ENCODE measurements at places on chromosomes 2 and 18. TPM values are rescaled to one million over a fixed set of nuclear protein-coding genes. Genes with fewer than 3 reads are reported as not detected.

GATA6 gene
- total RNA-seq: 2.9 TPM

CFC1B gene
- total RNA-seq: not detected

AMER3 gene
- under 0.01 TPM for total RNA-seq

HOXD8 gene
- total RNA-seq: not detected

PSD4 gene
- total RNA-seq: 25.0 TPM

- no peak for DNase-seq
Measured at GRCh38 chr18:33232318-33232626, 208.2 kb downstream of the CCDC178 start.

DNA sequence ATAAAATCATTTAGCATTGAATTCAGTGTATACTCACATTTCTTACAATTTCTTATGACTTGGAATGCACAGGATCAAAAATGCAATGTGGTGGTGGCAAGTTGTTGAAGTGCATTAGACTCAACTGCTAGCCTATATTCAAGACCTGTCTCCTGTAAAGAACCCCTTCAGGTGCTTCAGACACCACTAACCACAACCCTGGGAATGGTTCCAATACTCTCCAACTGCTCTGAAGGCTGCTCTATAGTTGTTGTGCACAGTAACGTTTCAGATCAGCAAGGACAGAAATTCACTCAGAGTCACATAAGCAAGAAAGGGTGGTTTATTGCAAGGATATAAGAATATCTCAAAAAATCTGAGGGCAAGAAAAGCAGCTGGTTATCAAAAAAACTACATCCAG lies 6.5 kb downstream of the GKN1 start:
- no peak for DNase-seq

DNA sequence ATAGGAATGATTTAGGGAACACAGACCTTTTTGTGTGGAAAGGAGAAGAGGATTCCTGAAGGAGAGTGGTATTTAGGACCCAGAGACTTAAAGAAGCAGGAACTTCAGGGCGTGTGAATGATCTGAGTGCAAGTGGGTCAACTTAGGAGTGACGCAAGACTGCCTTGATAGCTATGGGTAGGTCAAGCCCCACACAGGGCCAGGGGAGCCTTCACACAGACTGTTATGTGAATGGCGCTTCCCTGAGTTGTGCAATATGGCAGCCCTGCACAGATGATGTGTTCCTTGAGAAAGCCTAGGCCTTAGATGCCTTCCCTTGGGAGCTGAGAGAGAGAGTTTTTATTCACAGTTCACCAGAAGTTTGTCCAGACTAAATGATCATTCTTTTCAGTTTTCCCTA lies 47.1 kb upstream of the IGFBP5 start:
- DNase-seq: no peak

- no peak for DNase-seq
Measured at GRCh38 chr2:199612509-199613130, 154.9 kb upstream of the SATB2 start.

DNA sequence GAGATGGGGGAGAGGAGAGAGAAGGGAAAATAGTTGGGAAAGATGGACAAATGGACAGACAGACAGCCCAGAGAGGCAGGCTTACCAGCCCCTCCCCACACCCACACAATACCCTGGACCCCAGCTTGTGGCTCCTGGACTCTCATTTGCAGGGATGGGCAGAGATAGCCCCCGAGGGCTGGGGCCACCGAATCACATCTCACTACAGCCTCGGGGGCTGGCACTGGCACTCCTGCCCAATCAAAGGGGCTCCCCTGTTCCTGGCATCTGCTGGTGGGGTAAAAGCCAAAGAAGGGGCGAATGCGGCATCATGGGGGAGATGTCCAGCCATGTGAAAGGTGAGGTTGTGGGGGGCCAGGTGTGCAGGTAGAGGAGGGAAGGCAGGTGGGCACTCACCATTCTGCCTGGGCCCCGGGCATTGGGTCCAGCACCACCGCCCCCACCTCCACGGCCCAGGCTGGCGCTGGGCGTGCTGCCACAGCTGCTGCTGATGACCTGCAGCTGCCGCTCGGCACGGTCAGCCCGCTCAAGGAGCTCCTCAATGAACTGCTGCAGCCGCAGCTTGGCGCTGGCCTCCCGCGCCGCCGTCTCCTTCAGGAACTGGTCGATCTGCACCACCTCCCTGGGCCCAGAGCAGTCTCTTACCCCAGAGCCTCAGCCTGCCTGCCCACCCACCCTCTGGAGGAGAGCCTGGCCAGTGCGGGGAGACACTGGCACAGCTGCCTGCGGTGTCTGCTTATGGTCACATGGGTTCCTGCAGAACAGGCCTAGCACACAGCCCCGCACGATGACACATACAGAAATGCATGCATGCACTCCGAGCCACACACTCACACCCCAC lies 18.0 kb downstream of the FBXO41 start:
- DNase-seq: no peak

- no peak for DNase-seq
Measured at GRCh38 chr2:402721-403120, 114.8 kb upstream of the ALKAL2 start.

GRCh38 chr2:119486886-119487285 lies 37.4 kb downstream of the SCTR start:
- no peak for DNase-seq

GRCh38 chr2:197285361-197285760 lies 25.2 kb downstream of the ANKRD44 start:
- DNase-seq: no peak

DNA sequence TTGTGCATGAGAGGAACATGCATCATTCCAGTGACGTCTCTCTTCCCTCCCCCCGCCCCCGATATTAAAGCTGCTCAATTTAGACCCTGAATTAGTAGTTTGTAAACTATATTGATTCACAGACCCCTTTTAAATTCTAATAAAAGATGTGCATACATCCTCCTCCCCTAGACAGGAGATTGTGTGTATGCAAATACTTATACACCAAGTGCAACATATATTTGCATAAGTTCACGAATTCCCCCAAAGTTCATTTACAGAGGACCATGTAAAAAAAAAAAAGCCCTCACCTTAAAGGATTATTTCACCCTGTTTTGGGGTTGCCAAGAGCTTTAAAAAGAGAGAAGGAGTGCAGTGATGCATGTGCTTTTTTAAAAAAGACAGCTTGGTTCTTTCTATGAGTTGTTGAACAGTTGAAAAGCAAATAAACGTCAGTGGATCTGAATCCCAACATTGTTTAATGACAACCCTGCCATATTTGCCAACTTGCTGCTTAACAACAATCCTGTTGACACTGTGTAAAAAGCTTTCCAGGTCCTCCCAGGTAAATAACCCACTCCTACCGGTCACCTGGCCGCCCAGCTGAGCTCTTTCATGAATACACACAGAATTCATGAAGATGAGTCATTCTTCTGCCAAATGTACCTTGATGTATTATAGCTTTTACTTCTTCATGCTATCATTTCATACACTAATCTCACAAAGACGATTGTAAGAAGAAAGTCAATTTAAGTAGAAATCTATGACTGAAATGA lies 211.5 kb downstream of the IKZF2 start:
- peak; percentile 83 for DNase-seq

DNA sequence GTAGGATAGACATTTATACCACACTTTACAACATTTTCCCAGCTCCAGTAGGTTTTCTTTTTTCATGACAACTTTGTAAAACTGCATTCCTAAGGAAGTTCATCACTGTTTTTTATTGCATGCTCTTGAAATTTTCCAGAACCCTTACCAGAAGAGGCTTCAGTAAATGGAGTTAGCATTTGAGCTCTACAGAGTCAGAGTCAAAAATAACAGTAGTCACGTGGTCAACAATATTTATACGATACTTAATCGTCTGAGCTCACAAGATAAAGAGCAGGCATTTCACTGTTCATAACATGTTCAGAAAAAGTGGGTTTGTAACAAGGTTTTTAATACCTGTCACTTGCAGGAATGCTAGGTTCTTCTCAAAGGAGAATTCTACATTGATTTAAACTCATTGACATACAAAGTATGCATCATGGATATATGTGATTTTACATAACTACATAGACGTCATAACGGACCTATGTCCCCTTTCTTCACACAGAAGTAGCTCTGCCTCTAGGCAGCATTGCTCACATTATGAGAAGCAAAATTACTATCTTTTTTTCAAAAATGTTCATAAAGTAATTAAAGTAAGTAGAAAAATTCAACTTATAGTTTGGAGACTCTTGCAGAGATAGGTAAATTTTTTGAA lies 187.0 kb upstream of the COL3A1 start:
- peak; percentile 53 for DNase-seq

- no peak for DNase-seq
Measured at GRCh38 chr2:190478572-190479195, 55.8 kb downstream of the NEMP2 start.

DNA sequence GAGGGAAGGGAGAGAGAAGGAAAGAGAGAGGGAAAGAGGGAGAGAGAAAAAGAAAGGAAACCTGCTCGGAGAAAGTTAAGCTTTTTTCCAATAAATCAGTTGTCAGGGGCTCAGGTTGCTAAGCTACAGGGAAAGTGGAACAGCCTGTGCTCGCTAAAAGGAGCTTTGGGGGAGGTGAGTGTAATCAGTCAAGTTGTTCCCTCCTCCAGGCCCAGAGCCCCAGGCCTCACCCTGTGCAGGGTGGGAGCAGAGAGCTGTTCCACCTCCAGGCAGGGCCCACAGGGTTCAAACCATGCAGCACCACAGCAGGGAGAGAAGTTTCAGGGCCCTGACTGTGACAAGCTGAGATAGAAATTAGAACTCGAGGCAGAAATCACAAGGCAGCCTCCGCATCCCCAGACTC lies 56.4 kb upstream of the PPP1CB start:
- no peak for DNase-seq

GRCh38 chr2:72695676-72696075 lies 130.2 kb downstream of the EXOC6B start:
- no peak for DNase-seq

- no peak for DNase-seq
Measured at GRCh38 chr2:53519918-53520841, 247.4 kb upstream of the CHAC2 start.

DNA sequence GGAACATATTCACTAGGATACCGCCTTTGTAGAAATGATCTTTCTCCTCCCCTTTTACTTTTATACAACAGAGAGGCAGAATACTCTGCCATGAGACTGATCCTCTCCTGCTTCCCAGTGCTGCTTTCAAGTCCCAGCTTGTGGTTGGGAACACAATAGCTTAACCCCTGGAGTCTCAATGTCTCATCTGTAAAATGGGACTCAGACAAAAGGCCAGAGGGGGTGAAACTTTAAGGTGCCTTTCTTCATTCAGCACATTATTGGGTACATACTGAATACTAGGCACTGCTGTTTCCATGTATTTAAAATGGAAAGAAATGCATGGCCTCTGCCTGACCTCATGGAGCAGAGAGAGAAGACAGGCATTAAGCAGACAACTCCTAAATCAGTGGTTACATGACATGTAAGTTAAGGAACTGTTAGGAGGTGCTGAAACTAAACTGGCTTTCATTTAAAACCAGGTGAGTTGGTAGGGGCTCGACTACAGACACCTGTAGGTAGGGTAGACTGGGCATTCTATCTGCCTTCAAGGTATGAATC lies 53.8 kb downstream of the MAP4K4 start:
- no peak for DNase-seq

GRCh38 chr18:73670039-73670438 lies 477.6 kb downstream of the FBXO15 start:
- peak; percentile 72 for DNase-seq

- DNase-seq: no peak
Measured at GRCh38 chr18:7619676-7620075, 52.6 kb downstream of the PTPRM start.

DNA sequence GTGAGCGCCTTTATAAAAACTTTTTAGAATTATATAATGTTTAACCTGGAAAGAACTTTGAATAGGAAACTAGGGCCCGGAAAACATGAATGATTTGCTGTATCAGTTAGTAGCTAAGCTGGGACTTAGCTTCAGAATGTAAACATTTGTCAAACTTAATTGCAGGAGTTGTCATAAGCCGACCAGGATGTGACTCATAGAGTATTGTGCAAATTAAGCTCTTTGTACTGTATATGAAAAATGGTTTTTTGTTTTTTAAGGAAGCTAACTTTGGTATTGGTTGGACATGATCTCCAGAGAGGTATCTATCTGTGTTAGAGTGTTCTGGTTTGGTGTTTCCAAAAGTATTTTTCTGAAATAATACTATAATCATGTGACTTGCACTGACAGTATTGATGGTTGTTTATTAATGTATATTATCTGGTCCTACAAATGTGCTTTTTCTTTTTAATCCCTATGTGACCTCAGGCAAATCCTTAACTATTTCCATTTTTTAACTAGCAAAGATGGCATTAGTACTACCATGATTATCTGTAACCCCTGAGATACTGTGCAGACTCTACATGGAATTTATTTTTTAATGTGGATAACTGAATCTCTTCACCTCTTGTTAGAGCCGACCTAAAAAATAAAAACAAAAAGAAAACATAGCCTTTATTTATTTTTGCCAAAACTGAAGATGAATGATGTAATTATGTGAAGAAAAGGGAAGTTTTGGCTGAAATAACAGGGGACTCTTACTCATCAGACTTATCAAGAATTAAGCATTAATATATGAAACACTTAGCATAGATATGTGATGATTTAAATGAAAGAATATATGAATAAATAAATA lies 11.7 kb downstream of the YIPF4 start:
- peak; percentile 94 for DNase-seq

Measured in bronchial epithelial cell (primary cell).